ENCODE measurements at places on chromosomes 11 and 22.
A peak's percentile ranks its signal among the peaks of the same experiment; 100 is the strongest.

GRCh38 chr11:65806979-65807378 is 20.1 kb downstream of the OVOL1 start:
- no peak for DNase-seq

DNA sequence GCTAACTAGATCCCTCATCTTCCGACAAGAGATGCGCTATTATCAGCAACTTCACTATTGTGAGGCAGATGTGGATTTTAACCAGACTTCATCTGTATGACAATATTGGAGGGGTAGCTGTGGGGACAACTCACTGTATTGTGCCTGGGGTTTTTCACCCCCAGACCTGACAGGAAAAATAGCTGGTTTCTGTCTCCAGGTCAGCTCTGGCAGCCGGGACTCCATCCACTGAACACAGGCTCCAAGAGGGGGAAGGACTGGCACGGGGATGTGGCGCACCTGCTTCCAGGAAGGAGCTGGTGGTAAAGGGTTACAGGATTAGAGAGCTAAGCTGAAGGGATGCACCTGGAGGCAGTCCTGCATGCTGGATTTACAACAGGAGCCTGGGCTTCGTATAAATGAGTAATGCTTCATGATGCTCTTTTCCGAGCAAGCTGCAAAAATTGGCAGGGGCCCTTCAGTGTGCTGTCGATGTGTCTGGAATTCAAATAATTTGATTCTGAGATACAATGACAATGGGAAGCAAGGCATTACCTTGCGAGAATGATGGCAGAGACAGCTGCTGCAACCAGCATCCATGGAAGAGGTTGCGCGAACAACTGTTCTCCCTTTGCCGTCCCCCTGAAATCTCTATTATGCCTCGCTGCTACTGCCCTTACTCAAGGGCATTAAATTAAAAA is 49.5 kb downstream of the LMO2 start:
- no peak for DNase-seq

DNA sequence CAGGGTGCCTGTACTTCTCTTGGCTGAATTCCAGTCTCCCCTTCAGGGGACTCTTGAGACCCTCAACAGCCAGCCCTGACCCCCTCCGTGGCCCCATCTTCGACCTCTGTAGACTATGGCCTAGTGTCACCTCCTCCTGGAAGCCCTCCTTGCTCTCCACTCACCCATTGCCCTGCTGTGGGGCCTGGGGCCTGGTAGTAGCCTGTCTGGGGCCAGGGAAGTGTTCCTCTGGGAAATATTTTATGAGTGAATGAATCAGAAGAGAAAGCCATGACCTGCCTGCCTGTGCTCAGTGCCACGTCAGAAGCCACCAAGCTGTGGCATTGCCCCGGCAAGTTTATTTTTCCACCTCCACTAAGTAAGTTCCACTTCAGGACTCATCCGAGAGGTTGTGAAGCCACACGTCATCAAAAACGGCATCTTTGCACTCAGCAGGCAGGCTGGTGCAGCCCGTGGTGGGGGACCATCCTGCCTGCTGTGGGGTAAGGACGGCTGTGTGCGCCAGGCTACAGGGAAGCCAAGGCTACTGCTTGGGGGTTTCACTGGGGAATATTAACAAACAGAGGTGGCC is 59.6 kb upstream of the PPARA start:
- DNase-seq: no peak

DNA sequence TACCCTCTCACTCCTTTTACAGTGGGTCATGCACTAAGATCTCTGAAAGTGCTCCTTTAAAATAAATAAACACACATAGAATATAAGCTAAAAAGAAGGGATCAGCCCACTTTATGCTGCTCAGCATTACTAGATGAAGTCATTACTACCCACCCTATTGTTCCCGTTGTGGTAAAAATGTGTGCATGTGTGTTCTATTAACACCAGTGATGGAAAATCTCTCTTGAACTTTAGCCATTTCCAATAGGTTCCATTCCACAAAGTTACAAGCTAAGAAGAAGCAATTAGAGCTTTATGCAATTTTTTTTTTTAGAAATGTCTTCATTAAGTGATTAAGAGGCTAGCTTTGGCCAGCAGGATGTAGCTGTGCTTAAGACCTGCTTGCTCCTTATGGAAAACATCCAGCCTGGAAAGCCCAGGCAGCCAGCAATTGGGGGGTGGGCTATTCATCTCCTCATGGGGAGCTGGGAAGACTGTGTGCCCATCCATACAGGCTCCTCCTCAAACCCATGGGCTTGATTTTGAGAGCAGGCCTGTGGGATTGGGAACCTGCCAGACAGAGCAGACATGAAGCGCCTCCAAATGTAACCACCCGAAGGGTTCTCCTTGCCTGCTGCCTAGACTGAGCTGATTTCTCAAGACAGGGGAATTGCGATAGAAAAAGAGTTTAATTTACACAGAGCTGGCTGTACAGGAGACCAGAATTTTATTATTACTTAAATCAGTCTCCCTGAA is 92.9 kb upstream of the PARVA start:
- DNase-seq: no peak

DNA sequence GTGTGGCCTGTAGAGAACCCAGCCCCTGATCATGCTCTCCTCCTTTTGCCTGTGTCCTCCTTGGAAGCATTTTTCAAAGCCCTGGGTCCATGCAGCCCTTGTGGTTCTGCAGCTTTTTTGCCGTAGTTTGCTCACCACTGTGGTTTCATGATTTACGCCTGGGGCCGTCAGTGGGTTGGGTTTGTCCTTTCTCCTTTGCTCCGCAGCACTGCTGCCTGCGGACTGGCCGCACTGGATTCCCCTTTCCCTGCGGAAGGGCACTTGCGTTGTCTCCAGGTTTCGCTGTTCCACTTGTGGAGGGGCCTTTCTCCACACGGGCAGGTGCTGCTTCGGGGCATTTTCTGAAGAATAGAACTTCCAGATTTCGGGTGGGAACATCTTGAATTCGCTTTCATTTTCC is 1260.9 kb downstream of the BRD1 start:
- no peak for DNase-seq

DNA sequence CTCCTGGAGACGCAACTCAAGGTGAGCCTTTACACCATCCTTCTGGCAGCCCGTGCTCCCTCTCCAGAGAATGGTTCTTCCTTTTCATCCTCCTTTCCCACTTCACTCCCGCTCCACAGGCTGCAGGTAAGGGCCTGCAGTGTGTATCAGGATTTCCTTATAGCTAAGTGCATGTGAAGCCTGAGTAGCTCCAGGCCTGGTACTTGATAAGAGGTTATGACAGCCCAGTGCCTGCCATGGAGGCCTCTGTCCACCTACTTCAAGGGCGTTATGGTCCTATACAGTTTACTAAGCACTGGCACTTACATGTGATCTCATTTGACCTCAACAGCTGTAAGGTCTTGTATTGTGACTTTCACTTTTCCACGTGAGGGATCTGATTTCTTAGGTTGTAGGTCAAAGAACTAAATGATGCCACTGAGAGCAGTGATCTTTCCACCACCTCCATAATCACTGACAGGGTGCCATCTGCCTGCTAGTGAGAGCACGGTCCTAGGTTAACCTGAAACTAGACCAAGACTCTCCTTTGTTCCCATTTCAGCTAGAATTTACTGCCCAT is 18.1 kb downstream of the SSH3 start:
- no peak for DNase-seq

DNA sequence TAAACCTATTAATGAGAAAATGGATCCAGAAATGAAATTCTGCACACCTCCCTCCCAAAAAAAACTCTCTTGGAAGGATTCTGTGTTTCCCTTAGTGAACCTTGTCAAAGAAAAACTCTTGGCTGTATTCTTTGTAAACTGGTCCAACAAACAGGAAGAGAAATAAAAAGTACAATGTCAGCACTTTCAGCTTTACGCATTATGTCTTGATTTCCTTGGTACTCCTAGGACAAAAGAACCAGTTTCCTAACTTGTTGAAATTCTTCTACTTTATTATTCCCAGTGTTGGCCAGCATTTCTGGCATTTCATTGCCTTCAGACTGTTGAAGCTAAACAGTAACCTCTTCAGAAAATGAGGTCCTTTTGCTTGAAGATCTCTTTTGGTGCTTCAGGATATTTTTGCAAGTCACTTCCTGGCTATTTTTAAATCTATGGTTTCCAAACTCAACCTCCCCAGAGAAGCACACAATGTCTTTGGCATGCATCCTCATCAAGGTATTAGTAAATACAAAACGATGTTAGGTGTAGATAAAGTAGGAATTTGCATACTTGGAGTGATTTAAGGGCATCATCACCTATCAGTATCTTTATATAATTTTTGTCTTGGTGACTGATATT is 342.7 kb downstream of the AASDHPPT start:
- DNase-seq: no peak

DNA sequence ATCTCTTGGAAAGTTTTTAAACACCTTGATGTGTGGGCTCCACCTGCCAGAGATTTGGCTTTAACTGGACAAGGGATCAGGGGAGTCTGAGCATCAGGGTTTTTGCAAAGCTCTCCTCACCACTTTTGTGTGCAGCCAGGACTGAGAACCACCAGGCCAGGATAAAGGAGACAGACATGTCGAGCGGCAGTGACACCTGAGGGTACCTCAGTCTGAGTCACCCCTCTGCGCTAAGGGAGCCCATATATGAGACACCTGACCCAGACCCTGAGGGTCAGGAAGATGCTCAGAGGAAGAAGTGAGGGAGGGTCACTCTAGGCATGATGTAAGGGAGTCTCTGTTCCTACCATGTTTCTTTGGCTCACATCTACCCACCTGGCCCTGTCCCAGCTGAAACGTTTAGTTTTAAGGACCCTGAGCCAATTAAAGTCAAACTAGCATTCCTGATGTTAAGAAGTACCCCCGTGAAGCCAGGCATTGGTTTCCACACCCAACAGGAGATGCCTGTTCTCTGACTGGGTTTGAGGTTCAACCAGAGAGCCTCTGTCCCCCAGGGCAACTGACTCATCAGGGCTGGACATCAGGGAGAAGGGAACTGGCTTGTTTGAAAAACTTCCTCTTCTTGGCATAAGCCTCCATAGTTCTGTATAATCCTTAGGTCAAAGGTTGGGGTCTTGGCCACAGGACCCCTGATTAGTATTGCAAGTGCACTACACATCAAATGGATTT is 72.4 kb upstream of the BIRC3 start:
- no peak for DNase-seq

DNA sequence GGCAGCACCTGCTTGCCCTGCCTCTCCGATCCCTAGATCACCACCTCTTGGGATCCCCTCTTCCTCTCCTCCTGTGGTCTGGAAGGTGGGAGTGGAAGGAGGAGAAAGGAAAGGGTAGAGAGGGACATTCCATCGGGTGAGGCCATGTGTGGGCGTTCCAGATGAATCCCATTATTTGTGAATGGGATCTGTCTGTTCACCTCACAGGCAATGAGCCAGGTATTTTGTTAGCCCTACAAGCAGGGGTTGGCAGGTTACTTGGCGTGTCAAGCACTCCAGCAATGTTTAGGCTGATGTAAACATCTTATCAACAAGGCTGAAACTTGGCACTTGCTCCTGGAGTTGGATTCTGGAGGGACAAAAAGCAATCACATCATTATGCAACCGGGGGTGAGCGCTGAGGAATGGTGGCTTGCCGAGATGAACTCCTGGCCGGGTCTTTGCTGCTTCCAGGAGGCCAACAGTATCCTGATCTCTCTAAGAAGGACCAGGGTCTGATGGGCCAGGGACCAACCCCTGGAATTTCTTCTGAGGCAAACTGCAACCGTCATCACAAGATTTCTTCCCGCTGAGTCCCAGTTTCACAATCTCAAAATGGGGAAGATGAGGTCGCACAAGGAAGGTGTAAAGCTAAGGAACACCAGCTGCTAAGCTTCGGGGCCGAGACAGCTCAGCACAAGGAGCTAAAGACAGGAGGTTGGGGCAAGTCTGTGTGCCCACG is 7.8 kb downstream of the ADAMTS8 start:
- no peak for DNase-seq

- DNase-seq: no peak
These were observed 108.0 kb upstream of the ANO1 start for GRCh38 chr11:69969890-69970784.

GRCh38 chr11:36186340-36187175 is 102.7 kb downstream of the COMMD9 start:
- no peak for DNase-seq

- DNase-seq: no peak
These were observed 53.2 kb upstream of the CRTAM start for GRCh38 chr11:122785031-122785541.

DNA sequence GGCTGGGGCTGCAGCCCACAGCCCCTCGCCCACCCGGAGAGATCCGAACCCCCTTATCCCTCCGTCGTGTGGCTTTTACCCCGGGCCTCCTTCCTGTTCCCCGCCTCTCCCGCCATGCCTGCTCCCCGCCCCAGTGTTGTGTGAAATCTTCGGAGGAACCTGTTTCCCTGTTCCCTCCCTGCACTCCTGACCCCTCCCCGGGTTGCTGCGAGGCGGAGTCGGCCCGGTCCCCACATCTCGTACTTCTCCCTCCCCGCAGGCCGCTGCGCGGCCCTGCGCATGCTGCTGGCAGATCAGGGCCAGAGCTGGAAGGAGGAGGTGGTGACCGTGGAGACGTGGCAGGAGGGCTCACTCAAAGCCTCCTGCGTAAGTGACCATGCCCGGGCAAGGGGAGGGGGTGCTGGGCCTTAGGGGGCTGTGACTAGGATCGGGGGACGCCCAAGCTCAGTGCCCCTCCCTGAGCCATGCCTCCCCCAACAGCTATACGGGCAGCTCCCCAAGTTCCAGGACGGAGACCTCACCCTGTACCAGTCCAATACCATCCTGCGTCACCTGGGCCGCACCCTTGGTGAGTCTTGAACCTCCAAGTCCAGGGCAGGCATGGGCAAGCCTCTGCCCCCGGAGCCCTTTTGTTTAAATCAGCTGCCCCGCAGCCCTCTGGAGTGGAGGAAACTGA is 731 bp downstream of the GSTP1 start:
- peak; percentile 9 for DNase-seq

DNA sequence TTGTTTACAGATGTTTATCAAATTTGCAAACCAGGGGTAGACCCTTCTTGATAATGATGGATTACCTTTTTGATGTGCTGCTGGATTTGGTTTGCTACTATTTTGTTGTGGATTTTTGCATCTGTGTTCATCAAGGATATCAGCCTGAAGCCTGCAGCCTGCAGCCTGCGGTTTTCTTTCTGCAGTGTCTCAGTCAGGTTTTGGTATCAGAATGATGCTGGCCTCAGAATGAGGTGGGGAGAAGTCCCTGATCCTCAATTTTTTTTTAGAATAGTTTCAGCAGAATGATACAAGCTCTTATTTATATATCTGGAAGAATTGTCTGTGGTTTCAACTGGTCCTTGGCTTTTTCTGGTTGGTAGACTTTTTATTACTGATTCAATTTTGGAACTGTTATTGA is 19.7 kb upstream of the RAB38 start:
- DNase-seq: no peak

- no peak for DNase-seq
These were observed 198.0 kb upstream of the PDGFD start for GRCh38 chr11:104361975-104362374.

GRCh38 chr22:35601743-35602615 is 15.2 kb downstream of the MB start:
- no peak for DNase-seq

- DNase-seq: no peak
These were observed 124.1 kb downstream of the MAML2 start for GRCh38 chr11:96218901-96219300.

GRCh38 chr11:64590763-64591221 is at the start of gene SLC22A12:
SLC22A12 (plus strand) TSS chr11:64591220; CDS start chr11:64591557, 337 bp downstream.
- DNase-seq: no peak

All from stimulated activated CD8-positive, alpha-beta memory T cell treated with anti-CD3 and anti-CD28 coated beads, Interleukin-12 subunit alpha, Interleukin-12 subunit beta, amount 100 ng/mL, for 1 hour (primary cell).